ENCODE measurements at places on chromosomes 4 and X.
A peak's percentile ranks its signal among the peaks of the same experiment; 100 is the strongest.

DNA sequence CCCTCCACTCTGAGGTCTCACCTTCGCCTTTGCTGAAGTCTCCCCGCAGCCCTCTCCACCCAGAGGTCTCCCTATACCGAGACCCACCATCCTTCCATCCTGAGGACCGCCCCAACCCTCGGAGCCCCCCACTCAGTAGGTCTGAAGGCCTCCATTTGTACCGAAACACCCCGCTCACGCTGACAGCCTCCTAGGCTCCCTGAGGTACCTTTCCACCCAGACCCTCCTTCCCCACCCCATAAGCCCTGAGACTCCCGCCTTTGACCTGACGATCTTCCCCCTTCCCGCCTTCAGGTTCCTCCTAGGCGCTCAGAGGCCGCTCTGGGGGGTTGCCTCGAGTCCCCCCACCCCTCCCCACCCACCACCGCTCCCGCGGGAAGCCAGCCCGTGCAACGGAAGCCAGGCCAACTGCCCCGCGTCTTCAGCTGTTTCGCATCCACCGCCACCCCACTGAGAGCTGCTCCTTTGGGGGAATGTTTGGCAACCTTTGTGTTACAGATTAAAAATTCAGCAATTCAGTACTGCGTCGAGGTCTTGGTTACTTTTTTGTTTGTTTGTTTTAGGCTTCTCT, 5.0 kb downstream of the SOD3 start:
- peak overlapping the region; percentile 51 for H3K27ac ChIP-seq
- DNase-seq = no peak
- H3K4me1 ChIP-seq = no peaks in the 10 kb centered on the region
- no peaks in the 10 kb centered on the region for H3K36me3 ChIP-seq
- peak overlapping the region; percentile 1 for H3K4me3 ChIP-seq

DNA sequence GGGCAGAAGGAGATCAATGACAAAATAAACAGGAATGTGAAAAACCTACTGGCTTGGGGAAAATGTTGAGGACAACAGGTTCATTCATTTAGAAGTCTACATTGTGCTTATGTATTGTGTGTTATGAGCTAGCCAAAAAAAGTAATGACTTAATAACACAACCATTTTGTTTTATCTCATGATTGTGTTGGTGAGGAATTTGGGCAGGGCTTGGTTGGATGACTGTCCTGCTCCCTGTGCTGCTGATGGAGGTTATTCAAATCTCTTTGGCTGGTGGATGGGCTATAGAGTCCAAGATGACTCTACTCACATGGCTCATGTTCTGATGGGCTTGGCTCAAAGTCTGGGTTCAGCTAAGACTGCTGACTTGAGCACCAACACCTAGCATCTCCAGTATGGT, 116.3 kb downstream of the HS3ST1 start:
- no peaks in the 10 kb centered on the region for H3K36me3 ChIP-seq
- no peaks in the 10 kb centered on the region for H3K27me3 ChIP-seq
- peak; percentile 65 for DNase-seq

DNA sequence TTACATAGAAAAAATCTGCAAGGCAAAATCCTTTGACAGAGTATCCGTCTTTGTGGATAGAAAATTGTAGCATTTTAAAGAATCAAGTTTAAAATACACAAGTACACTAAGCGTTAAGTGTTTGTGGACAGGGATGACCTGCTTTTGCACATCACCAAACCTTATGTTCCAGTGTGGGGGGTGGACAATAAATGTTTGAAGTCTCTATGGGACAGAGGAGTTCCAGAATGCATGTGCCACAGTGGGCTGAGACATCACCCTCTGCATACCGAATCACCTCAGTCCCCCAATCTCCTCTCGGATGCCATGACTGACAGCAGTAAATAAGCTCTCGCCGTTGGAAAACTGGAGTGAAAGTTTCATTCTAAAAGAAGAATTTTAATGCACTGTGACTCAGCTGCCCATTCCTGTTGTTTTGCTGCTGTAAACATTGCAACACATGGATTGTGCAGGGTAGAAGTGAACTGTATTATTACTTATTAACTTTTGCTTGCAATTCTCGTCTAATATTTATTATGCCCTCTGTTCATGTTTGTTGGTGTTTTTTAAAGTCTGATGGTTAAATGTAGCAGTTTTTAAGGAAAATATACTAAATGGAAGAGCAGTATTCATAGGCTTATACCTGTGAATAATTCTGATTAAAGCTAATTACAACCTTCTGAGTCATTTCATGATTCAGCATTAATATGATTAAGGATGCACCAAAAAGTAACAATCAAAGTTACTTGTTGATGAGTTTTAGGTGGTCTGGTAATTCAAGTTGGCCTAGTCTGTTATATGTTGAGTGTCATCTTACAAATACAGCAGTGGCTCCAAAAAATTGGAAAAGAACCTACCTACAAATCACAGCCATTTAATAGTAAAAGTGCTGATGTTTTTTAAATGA, 24.0 kb downstream of the CDKN2AIP start:
- H3K27ac ChIP-seq = no peak overlapping the region
- H3K4me1 ChIP-seq = no peaks in the 10 kb centered on the region
- H3K4me3 ChIP-seq = no peak overlapping the region
- no peaks in the 10 kb centered on the region for H3K27me3 ChIP-seq
- no peak for DNase-seq
- no peaks in the 10 kb centered on the region for H3K36me3 ChIP-seq

DNA sequence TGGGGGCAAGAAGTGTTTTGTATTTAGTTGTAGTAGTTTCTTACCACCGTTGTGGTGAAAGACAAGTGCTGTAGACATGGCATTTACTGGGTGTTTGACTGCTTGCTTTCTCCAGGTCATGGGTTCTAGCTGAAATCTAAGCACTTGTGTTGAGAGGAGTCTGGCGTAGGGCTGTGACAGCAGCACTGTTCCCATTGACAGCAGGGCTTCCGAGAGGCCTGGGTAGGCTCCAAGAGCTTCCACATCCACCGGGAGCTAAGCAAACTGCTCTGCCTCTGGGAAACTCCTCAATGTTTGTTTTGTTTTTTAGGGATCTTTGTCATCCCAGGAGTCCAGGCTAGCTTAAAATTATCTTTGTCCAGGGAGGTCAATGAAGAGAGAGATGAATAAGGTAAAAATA, 44.3 kb downstream of the BMPR1B start:
- no peak for DNase-seq
- H3K4me3 ChIP-seq = no peak overlapping the region
- H3K27me3 ChIP-seq = no peaks in the 10 kb centered on the region
- H3K36me3 ChIP-seq = no peaks in the 10 kb centered on the region

DNA sequence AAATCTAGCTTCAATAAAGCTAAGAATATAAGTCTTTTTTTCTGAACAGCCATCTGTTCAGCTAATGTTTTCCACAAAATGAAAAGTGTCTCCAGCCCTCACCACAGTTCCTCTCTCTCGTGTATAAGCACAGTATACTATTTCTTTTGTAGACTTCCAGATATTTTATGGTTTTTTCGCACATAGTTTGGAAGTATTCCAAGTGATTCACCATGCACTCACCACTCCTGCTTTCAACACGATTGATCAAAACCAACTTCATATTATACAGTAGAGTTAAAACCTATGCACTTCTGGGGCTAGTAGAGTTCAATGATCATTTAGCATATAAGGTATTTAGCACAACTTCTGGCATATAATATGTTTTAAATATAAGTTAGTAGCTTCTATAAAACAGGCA, 105.8 kb upstream of the DCAF12L1 start:
- H3K4me1 ChIP-seq = no peaks in the 10 kb centered on the region
- H3K36me3 ChIP-seq = no peaks in the 10 kb centered on the region
- H3K27me3 ChIP-seq = no peaks in the 10 kb centered on the region
- no peak for DNase-seq
- no peak overlapping the region for H3K27ac ChIP-seq

GRCh38 chrX:46992070-46992469, 79.8 kb downstream of the JADE3 start:
- no peak overlapping the region for H3K27ac ChIP-seq
- no peak for DNase-seq
